Hepatic stellate cell (primary cell): ENCODE measurements at places on chromosomes 5 and 9.

DNA sequence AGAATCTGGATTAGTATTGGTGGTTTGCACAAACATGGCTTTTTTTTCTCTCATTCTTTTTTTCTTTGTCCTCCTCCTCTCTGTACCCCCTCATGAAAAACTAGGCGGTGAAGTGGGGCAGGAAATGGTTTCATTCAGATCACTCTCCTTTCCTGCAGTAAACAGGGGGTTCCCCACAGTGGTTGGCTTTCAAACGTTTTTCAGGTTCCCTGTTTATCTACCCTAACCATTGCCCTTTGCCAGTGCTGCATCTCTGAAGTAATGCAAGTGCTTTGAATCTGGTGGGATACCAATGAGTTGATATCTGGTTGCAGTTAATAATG lies 29.8 kb downstream of the NR4A3 start:
- no peak for DNase-seq

DNA sequence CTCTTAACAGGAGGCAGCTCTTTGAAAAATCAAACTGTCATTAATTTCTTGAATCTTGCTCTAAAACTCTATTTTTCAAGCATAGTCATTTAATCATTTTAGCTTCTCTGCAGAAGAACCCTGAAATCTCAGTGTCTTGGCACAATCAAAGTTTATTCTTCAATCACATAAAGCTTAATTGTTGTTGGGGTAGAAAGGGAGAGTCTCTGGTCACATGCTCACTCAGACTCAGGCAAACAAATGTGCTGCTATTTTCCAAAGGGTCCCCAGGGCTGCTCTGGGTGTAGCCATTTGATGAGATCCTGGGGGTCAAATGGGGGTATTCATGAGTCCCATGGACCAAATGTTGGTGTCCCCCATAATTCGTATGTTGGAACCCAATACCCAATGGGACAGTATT lies 114.8 kb downstream of the MSX2 start:
- DNase-seq: no peak

GRCh38 chr5:136814619-136815378 lies 449.5 kb upstream of the TRPC7 start:
- peak; percentile 46 for DNase-seq

DNA sequence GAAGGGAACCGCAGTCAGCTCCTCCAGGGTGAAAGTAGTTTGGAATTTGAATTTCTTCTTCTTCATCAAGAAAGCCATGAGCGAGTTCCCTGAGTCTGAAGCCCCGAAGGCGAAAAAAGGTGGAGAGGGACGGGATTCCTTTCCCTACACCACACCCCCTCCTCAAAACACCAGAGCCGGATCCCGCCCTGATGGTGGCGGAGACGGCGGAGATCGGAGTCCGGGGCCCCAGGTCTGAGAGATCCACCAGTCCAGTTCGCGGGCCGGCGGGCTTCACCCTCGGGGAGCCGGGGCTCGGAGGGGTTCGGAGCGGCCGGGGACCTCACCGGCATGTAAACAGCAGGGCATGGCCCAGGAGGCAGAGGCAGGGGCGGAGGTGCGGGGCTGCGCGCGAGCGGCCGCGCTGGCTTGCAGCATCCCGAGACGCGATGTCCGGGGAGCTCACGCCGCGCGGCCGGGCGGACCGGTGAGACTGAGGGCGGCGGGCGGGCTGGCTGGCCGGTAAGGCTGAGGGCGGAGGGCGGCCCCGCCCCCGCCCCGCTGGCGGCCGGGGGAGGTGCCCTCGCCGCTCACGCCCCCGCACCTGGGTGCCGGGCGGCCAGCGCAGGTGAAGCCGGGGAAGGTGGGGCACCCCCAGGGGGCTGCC lies 606 bp downstream of the EEIG1 start:
- no peak for DNase-seq

GRCh38 chr5:110625376-110625999 lies 101.0 kb downstream of the TMEM232 start:
- no peak for DNase-seq

DNA sequence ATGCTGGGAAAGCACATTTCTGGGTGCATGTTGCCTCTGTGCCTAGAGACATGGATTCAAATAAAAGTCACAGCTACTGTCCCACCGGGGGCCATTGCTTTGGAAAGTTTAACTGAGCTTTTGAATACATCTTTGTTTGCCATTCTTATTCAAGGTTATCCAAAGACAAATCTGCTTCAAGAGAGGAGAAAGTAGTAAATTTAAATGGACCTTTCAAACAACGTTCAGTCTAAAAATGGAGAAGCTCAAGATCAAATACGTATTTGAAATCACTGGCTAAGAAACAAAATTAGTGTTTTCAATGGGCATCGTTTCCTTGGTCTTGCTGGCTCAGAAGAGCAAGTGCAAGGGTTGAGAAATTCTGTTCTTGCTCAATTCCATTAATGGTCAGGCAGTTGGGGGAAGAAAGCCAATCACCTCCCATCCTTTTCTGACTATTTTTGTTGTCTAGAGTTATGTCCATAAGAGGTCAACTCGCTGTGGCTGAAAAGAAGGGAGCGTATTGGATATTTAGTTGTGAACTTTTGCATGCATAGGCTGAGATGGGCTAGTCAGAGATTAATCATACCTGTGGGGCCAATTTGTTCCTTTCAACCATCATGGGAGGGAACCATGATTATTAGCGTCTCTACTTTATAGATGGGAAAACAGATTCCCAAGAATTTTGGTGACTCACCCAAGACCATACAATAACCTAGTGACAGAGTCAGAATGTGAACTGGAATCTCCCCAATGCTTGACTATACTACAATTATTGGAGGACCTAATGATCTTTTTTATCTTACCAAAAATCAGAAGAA lies 276.2 kb upstream of the TNC start:
- no peak for DNase-seq

DNA sequence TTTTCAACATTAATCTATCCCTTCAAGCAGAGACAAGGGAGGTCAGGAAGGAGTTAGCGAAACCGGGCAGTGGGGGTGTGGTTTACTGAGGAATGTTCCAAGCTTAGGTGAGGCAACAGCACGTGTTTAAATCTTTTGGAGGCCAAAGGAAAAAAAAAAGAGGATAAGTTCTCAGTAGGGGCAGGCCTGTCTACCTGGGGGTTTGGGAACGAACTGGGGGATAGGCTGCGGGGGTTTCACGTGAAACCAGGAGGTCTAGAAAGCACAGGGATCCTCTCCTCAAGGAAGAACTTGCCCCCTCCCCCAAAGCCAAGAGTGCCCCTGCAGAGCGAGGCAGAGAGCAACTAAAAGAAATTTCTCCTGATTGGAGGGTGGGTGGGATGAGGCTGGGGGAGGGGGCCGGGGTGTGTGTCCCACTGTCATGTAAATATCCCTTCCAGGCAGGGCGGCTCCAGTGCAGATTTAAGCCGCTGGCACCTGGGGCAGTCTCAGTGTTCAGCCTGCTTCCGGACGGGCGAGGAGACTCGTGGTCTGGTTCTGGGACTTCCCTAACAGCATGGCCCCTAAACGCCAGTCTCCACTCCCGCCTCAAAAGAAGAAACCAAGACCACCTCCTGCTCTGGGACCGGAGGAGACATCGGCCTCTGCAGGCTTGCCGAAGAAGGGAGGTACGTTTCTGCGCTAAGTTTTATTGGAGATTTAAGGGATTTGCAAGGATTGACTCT lies 5.5 kb upstream of the SET start:
- no peak for DNase-seq

GRCh38 chr5:61965490-61965889 lies 340.5 kb upstream of the KIF2A start:
- no peak for DNase-seq

- peak; percentile 6 for DNase-seq
These were observed 84.4 kb downstream of the CNTLN start for GRCh38 chr9:17219261-17219660.

DNA sequence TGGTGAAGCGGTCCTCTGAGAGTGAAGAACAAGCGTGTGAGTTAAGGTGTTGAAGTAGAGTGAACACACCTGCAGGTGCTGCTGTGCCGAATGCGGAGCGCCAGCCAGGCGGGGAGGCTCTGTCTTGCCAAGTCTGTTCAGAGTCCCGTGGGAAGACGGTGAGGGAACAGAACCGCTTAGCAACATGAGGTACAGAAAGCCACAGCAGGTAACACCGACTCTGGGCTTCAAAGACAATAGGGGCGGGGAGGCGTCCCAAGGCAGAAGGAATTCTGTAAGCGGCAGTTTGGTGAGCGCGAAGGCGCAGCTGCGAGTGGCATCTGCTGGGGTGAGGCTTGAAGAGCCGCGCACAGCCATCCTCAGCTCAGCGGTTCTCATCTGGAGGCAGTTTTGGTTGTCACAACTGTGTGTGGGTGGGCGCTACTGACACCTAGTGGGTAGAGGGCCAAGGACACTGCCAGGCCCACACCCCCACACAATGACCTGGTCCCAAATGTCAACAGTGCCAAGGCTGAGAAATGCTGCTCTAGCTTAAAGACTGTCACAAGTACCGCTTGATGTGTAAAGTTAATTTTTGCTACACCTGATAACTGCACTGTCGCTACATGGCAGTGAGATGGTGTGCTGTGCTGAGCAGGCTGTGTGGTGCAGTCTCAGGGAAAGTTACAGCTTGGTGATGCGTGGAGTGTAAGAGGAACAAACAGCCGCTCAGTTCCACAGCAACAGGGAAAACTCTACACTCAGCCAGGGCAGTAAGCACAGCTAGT lies 67.4 kb upstream of the TBC1D9B start:
- peak; percentile 13 for DNase-seq

- DNase-seq: no peak
These were observed 88.7 kb downstream of the TRIO start for GRCh38 chr5:14231890-14232289.

GRCh38 chr5:168334695-168335094 lies 43.2 kb downstream of the WWC1 start:
- peak; percentile 23 for DNase-seq

DNA sequence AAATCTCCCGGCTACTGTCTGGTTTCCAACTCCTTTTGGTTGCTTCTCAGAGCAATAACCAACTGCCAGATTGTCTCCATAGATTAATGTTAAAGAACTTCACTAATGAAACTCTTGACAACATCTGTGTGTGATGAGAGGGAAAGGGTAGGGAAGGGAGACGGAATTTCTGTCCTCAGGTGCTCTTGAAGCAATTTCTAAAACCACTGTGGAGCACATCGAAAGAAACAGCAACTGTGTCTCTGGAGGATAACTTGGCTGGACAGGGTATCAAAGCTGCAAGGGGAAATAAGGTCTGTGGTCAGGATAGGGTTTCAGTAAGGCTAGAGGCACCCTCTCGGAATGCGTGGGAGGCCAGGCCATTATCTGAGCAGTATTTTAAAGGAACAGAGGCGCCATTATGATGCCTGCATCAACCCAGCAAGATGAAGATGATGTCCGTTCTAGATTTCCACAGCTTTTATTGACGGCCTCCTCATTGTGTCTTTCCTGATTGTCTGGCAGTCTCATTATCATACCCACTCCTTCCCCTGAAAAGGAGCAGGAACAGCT lies 76.6 kb downstream of the RORB start:
- no peak for DNase-seq

- DNase-seq: no peak
These were observed 28.8 kb downstream of the EPB41L4A start for GRCh38 chr5:112390327-112390726.

- DNase-seq: peak; percentile 26
These were observed 133.6 kb downstream of the WDR41 start for GRCh38 chr5:77358255-77359205.

GRCh38 chr5:343461-344401 lies 22.2 kb downstream of the AHRR start:
- peak; percentile 86 for DNase-seq

GRCh38 chr5:166499447-166500240 lies 1791.8 kb upstream of the WWC1 start:
- DNase-seq: no peak

DNA sequence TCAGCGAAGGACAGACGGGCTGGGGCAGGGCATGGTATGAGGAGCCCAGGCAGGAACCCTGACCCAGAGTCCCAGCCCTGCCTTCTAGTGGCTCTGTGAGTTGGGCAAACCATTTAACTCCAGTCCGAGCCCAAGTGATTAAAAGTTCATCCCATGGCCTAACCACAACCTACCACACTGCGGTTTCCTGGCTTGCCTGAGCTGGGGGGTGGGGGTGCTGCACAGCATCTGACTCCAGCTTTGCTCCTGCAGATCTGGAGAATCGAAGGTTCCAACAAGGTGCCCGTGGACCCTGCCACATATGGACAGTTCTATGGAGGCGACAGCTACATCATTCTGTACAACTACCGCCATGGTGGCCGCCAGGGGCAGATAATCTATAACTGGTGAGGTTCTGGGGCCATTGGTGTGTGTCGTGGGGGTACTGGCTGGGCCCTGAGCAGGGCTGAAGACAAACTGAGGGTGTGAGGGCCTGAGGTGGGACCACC lies 49.0 kb downstream of the STOM start:
- DNase-seq: no peak

DNA sequence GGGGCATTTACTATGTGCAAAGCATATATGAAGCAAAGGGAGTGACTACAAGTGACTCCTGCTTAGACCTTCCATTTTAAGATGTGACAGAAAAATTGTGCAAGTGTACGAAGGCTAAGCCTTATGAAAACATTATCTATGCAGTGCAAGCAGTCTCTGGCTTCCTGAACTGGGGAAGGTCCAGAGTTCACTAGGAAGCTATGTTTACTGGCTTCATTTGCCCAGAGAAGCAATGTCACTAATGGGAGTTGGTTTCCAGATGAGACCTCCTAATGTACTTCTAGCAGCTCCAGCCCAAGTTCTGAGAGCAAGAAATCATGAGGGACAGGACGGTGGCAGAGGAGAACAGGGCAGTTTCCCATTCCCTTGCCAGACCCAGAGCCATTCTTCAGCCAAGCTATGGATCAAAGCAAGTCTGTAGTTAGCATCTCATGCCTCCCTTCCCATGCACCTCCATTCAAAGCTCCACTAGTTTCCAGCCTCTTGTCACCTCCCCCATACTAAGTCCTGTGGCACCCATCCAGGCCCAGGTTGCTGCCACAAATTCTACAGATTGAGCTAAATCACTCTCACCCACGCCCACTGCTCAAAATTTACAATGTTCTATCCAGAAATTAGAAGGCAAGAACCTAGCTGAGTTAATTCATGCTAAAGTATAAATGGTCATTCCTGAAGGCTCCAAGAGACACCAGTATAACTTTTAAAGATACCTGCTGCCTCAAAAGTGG lies 21.8 kb downstream of the MCTP1 start:
- DNase-seq: no peak

- DNase-seq: peak; percentile 66
These were observed 66.7 kb downstream of the SIL1 start for GRCh38 chr5:139131465-139131864.

- no peak for DNase-seq
These were observed 34.5 kb upstream of the TYRP1 start for GRCh38 chr9:12658531-12659209.

- DNase-seq: no peak
These were observed 753 bp upstream of the NR5A1 start for GRCh38 chr9:124507880-124508423.
